Activated CD4-positive, alpha-beta T cell treated with anti-CD3 and anti-CD28 coated beads, Interleukin-2, amount 10 ng/mL, durations not matched to agents 24 days and 14 days (primary cell): ENCODE measurements at places on chromosomes 1 and 21. TPM values are rescaled to one million over a fixed set of nuclear protein-coding genes. Genes with fewer than 3 reads are reported as not detected.

The B3GALT2 gene
- total RNA-seq = 0.05 and 0.09 TPM in 2 replicates

The CYYR1 gene
- total RNA-seq = not detected in 2 replicates

The SHISAL2A gene
- 4.8 and 5.0 TPM in 2 replicates for total RNA-seq

GRCh38 chr1:2088458-2088857 lies 38.2 kb downstream of the PRKCZ start:
- DNase-seq = no peak

- peak; percentile 59 for DNase-seq
These were observed 56.5 kb downstream of the CDC7 start for GRCh38 chr1:91557039-91557690.

DNA sequence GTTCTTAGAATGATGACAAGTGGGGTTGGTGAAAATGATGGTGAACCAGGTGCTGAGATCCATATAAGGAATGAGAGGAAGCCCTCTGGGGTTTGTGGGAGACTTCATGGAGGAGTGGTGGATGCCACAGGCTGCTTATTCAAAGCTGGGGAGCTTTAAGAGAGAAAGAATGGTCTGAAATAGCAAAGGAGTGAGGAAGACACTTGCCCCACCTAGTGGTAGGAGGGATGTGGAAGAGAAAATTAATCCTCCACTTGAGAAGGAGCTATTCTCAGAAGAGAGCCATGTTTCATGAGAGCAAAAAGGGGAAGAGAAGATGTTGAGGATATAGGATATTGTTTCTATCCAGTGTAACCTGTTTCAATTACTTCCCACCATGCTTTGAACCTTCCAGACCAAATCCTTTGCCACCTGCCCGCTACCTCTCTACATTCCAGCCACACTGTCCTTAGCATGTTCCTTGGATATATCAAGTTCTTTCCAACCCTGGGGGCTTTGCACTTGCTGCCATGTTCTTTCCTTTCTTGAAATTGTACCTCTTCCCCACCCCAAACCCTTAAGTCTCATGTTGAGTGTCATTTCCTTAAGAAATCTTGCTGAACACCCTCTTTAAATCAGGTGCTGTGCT lies 19.6 kb upstream of the ZNF648 start:
- DNase-seq = peak; percentile 83

DNA sequence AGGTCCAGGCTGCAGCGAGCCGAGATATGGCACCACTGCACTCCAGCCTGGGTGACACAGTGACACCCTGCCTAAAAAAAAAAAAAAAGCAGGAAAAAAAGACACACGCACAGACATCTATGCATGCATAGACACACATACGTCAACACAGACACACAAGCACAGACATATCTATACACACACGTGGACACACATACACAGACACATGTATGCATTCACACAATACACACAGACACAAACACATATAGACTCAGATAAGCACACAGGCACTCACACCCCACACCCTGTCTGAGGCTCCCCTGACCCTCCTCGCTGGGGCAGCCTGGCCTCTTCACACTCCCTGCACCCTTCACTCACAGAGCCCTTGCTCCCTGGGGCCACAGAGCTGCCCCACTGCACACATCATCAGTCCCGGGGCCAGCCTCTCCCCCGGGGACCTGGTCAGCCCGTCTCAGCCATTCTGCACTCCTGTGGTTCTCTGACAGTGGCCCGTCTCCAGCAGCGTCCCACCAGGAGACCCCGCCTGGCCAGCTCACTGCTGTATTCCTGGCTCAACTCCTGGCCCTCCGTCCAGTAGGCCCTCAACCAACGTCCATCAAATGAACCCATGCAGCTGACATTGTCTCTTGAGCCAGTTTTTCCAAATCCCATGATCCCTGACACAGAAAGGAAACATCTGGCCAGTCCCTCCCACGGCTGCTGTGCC lies 4.6 kb upstream of the PRKCZ start:
- DNase-seq = no peak

- no peak for DNase-seq
These were observed 13.3 kb downstream of the TESK2 start for GRCh38 chr1:45477646-45478045.

DNA sequence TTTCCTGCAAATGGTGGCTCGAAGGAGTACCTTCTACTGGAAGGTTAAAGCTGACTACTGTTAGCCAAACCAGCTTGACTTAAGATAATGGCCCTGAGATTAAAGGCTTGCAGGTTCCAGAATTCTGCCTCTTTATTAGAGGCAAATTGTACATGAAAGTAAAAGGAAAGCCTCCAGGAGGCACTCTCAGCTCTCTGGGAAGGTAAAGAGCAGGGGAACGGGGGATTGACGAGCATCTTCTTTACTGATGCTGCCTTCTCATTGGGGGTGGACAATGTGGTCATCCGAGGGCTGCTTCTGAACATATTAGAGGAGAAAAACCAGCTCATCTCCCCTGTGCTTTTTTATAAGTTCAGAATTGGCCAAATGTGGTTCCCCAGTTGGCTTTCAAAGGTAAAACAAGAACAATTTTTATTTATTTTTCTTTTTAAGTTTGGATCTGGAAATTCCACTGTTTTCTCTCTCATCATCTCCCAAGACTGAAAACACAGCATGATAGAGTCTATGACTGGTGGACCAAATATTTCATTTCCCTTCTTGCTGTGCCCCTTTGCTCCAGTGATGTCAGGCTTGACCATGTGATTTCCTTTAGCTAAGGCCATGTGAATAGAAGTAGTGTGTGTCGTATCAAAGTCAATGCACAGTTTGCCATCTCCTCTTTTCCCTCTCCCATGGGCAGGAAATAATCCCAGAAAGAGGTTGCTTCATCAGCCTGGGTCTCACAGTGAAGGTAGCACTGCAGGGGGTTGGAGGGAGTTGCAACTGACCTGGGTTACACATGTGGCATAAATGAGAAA lies 292.7 kb downstream of the PRDM2 start:
- DNase-seq = no peak
